ENCODE measurements at places on chromosomes 2 and 18.

DNA sequence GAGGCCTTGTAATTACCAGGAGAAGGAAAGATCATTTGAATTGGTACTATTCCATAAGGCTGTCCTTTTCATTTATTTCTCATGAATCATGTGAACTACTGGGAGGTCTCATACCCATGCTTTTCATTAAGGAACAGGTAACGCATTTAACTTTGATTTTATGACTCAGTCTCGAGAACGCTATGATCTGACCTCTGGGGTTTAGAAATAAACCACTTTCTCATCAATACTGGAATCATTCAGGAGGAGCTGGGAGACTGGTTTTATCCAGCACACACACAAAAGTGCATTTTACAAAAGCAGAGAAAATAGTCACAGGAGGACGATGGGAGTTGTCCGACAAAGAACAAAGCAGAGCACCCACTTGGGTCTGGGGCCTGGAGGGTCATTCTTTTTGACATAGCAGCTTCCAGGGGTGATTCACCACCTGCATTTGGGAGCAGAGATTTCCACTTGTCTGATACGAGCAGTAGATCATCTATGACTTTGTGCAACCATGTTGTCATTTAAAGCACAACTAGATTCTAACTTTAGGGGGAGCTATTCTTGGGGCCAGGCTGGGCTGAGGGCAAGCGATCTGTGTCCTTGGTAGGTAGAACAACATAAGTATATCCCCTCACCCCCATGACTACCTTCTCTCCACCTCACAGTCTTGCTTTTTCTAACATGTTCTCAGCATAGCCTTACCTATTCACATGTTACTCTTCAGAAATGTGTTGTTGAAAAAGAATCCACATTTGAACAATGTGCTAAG, 95.9 kb upstream of the SCG2 start:
- no peak for DNase-seq

DNA sequence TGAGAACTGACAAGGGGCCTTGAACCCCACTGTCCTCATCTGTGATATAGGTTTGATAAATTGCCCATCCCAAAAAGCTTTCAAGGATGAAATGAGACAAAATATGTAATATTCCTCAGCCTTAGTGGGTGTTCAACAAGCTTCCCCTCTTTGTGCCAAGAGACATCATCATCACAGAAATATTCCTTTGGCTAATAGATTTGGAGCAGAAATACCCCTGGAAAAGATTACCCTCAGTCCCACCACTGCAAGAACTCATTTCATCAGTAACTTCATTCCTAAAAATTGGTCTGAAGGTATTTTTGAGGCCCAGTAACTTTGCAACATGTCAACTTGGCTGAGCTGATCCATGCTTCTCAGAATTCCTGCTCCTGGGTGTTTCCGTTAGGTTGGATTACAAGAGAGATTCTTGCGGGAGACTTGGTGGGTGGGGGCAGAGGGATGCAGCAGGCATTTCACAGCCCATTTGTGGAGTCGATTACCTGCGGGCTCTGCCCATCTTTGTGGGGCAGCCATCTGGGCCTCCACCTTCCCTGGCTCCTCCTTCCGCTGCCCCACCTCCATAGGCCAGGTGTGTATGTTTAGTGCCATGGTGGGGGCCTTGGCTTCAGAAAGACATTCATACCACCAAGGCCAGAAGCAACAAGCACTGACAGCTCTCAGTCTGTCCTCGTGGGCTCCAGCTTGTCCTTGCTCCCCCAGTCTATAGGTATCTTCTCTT, 263.9 kb downstream of the GLI2 start:
- no peak for DNase-seq

DNA sequence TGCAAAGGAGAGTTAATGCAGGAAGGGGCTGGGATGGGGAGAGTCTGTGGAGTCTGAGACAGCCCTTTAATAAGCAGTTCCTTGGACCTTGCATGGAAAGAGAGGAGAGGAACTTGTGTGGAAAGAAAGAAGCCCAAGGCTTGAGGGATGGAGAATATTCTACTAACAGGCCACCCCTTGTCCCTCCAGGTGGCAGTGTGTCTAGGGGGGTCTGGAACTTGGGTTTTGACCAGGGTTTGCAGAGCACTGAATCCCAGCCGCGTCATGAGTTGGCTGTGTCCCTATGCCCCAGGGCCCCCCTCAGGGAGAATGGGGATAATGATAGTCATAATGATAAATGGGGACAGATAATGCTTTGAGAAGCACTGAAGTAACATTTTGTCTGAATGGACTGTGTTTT, 15.0 kb downstream of the TCF7L1 start:
- no peak for DNase-seq

GRCh38 chr2:133054297-133054696, 384.3 kb upstream of the LYPD1 start:
- DNase-seq, result no peak

DNA sequence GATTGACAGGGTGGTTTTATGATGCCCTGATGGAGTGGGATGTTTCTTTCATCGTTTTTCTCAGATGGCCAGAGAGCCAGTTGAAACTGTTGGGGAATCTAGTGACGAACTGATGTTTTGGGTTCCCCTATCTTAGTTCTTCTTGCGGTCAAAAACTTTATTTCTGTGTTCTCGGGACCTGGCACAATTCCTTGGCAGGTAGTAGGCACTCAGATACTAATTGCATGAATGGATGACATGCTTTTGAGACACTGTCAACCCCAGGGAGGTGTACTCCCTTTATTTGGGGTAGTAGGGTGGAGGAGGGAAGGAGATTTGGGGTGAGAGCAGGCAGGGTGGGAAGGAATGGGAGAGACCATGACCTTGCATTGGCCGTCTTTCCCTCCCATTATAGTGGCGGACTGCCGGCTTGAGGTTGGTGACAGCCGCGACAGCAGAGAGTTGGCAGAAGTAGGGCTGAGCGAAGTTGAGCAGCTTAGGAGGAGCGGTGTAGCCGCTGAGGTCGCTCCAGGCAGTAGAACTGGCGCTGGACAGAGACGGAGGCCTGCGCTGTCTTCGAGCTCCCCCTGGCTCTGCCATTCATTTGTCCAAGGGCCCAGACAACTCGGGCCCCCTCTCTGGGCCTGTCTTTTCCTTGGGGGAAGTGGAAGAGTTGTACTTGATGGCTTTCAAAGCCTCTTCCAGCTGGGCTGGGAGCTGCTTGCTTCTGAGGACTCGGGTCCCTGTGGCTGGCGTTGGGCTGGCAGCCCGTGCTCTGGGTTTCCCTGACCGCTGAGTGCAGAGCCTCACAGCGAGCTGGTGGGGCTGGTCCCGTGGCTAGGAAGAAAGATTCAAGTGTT, 2.6 kb downstream of the TET3 start:
- DNase-seq, result no peak

DNA sequence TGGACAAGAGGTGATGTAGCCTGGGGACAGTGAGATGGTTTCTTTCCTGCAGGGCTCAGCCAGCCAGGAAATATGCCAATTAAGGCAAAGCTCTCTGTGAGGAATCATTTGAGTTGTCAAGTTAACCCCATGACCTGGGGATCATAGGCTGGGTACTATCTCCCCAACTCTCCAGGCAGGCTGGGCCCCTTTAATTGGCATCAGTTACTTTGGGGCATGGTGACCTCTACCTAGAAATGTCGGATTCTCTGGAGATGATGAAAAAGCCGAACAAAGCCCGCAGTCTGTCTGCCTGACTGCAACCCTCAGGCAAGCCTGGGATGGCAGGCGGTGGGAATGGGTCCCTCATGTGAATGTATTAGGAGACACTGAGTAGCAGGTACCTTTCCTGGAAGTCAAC, 193.5 kb upstream of the SMAD2 start:
- DNase-seq, result no peak

DNA sequence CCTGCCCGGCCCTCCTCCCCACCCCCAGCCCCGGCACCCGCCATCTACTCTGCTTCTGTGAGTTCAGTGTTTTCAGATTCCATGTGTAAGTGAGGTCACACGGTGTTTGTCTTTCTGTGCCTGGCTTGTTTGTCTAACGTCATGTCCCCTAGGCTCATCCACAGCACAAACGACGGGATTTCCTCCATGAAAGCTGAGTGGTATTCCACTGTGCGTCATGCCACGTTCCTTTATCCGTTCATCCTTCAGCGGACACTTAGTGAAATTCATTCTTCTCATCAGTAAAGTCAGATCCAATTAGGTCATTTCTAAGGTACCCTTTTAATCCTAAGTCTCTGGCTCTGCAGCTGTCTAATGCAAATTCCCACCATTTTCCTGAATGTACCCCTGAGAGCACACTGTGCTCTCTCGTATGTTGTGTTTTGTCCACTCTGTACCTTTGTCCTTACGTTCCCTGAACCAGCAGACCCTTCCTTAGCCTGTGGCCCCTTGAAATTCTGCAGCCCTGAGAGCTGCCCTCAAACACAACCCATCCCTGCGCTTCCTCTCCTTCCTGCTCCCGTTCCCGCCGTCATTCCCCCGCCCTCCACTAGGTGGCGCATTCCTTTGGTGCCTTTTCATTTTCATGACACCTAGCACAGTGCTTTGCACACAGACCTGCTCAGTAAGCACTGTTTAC, 44.1 kb downstream of the TRAPPC12 start:
- no peak for DNase-seq

GRCh38 chr2:31140151-31140550, 1.9 kb upstream of the GALNT14 start:
- no peak for DNase-seq

DNA sequence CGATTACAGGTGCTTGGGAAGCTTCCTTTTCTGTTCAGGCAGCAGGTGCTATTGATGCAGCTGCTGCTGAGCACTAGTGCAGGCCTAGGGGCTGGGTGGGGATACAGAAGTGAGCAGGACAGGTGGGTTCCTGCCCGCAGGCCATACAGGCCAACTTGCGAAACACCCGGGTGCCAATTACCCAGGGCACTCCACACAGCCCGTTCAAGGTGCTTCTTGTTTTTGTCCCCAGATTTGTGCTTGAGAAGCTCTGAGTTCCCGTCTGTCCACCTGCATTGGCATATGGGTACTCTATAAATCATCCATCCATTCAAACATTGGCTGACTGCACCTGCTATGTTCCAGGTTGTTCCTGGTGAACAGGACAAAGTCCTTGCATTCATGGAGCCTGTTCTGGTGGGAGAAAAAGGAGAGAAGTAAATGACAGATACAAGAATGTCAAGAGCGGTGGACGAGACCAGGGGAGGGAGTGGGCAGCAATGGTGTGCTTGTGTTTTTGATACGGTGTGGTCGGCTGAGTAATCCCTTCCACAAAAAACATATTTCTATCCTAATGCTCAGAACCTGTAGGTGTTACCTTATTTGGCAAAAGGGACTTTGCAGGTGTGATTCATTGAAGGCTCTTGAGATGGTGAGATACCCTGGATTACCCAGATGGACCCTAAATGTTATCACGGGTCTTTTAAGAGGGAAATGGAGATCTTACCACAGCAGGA, 31.4 kb downstream of the SH3BP4 start:
- DNase-seq, result no peak

- DNase-seq, result no peak
These were observed 368.9 kb upstream of the TNP1 start for GRCh38 chr2:217228732-217229131.

DNA sequence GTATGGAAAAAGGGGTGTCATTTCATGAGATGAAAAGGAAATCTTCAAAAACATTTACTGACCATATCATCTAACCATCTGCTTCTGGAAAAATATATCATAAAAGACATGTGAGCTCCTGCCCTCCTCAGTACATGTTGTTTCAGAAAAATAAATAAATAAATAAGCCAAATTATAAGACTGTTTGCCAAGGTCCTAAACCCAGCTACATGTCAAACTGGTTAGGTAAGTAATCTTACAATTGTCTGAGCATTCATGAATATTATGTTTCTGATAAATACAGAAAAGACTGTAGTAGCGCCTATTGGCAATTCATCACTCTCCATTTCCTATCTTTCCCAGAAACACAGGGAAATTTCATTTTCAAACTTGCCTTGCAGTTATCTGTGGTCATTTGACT, 138.9 kb upstream of the SETBP1 start:
- no peak for DNase-seq

- DNase-seq, result no peak
These were observed 46.2 kb upstream of the NABP1 start for GRCh38 chr2:191631754-191632153.

GRCh38 chr2:138012968-138013367, 48.7 kb downstream of the HNMT start:
- no peak for DNase-seq

GRCh38 chr2:233409286-233409991, 55.1 kb downstream of the DGKD start:
- no peak for DNase-seq

DNA sequence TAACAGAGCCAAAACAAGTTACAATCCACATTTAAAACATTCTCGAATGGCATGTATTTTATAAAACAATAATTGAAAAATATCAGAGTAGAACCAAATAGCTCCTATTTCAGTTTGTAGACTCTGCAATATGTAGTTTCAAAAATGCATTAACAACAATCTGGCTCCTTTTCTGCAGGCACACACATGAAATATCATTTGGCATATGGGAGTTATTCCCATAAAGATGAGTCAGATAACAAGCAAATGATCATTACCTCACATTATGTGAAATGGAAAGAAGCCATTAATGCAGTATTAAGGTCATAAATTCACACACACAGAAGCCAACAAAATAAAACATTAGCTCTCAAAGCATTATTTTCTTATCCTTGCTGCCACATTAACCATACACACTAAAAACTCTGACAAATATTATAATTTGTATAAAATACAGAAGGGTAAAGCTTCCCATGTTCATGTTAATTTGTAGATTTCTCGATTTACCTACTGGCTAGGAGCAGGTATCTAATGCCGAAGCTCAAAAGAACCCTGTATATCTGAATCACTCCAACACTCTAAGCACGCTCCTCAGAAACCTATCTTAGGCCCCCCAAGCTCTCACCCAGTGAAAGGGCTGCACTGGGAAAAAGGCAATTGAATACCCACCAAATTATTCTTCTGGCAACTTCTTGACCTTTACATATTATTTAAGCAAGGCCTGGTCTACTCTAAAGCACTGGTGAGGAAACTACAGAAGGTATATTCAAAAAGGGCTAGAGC, 13.8 kb downstream of the NBAS start:
- DNase-seq, result no peak

- DNase-seq, result no peak
These were observed 10.6 kb upstream of the HNRNPLL start for GRCh38 chr2:38613126-38613848.

DNA sequence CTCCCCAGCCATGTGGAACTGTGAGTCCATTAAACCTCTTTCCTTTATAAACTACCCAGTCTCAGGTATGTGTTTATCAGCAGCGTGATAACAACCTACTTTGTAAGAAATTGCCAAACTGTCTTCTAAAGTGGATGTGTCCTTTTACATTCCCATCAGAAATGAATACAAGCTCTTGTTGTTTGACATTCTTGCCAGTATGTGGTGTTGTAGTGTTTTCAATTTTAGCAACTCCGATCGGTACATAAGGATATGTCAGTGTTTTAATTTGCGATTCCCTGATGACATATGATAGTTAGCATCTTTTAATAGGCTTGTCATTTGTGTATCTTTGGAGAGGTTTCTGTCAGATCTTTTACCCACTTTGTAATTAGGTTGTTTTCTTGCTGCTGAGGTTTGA, 1156.3 kb upstream of the CRIM1 start:
- no peak for DNase-seq

DNA sequence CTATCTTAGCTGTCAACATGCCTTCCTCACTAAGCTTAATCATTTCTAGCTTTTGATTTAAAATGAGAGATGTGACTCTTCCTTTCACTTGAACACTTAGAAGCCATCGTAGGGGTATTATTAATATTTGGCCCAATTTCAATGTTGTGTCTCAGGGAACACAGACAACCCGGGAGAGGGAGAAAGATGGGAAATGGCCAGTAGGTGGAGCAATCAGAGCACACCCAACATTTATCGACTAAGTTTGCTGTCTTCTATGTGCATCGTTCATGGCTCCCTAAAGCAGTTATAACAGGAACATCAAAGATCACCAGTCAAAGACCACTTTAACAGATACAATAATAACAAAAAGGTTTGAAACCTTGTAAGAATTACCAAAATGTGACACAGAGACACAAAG, 110.2 kb downstream of the OLA1 start:
- DNase-seq, result no peak

GRCh38 chr2:129646107-129646506, 333.4 kb upstream of the RAB6C start:
- no peak for DNase-seq
